NCI-H1105 treated with DMSO at 0.1 percent for 48 hours (cell line): ENCODE measurements at places on chromosomes 1 and 21.

- no peak for DNase-seq
Measured at GRCh38 chr21:30600787-30601186, at the start of gene KRTAP22-1. KRTAP22-1 (plus strand) TSS chr21:30601087.

- DNase-seq = peak; percentile 38
Measured at GRCh38 chr1:62784509-62785365, 805 bp downstream of the ATG4C start.

DNA sequence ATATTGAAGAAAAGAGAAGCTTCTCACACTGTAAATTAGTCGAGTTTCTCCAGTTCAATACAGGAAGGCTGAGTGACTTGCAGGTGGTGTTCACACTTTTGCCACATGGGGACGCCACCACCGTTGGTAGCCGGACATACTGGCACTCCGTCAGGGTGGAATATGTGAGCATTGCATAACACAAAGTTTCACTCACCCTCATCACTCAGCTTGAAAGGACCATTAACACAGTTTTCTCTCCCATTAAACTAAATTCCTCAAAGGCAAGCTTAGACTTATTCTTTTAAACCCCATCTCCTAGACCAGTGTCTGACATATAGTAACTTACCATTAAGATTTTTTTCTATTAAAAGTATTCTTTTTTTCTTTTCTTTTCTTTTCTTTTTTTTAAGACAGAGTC, 105.3 kb upstream of the SERBP1 start:
- DNase-seq = no peak

- DNase-seq = no peak
Measured at GRCh38 chr1:220353229-220354012, 81.2 kb upstream of the RAB3GAP2 start.

- no peak for DNase-seq
Measured at GRCh38 chr1:111733183-111733991, 5.8 kb downstream of the INKA2 start.

- no peak for DNase-seq
Measured at GRCh38 chr1:244242446-244242845, 191.4 kb downstream of the ZBTB18 start.

- no peak for DNase-seq
Measured at GRCh38 chr1:99660496-99660895, 14.6 kb downstream of the PALMD start.

- no peak for DNase-seq
Measured at GRCh38 chr1:219179293-219179692, 5.6 kb downstream of the LYPLAL1 start.

- DNase-seq = peak; percentile 77
Measured at GRCh38 chr1:201559679-201560162, 20.8 kb downstream of the NAV1 start.

GRCh38 chr1:7646981-7647901, 123.9 kb upstream of the VAMP3 start:
- peak; percentile 65 for DNase-seq

GRCh38 chr1:231338270-231339128, at the start of gene SPRTN:
SPRTN (plus strand) TSS chr1:231338293; CDS start chr1:231338384, 91 bp downstream.
- no peak for DNase-seq

DNA sequence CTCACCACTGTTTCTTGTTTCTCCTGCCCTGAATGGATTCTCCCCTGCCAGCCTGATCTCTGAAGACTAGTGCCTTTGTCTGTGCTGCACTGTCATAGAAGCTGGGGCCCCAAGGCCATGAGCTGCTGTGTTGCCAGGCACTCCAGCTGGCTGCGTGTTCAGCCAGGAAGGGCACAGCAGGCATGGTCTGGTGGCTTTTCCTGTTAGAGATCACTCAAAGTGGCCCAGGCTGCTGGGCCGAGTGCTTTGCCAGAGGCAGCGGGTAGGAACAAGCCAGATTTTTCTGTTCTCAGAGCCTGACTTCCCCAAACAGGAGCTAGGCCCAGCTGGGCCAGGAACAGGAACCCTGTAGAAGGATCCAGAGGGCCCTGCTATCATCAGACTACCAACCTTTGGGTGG, 5.2 kb downstream of the ADPRS start:
- DNase-seq = no peak

- no peak for DNase-seq
Measured at GRCh38 chr1:194419721-194420120, 1233.3 kb upstream of the B3GALT2 start.

- DNase-seq = no peak
Measured at GRCh38 chr1:35171579-35171978, 21.4 kb downstream of the SFPQ start.

DNA sequence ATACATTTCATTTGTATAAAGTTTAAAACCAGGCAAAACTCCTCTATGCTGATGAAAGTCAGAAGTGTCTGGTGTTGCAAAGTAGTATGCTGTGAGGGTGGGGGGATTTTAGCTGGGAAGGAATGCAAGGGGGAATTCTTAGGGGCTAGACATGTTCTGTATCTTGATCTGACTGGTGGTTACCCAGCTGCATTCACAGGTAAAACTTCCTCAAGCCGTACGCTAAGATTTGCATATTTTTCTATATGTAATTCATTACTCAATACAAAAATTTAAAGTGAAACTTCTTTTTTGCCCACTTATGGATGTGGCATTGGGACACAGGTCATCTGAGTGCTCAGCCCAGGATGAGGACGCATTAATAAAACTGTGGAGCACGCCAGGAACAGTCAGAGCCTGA, 323.3 kb downstream of the PAPPA2 start:
- no peak for DNase-seq

DNA sequence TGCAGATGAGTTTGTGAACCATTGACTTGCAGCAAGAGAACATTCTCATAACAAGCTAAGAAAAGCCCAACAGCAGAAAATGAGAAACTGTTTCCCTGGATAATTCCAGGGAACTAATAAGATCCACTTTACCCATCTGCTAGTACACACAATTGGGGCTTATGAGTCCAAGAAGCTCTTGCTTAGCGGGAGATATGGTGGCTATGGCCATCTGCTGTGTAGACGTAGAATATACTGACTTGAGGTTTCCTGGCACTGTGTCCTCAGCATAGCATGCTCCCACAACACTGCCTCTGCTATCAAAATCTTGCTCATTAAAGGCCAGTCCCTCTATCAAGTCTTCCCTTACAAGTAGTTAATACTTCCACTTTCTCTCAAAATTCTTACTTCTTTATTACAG, 6.8 kb upstream of the RXRG start:
- no peak for DNase-seq

DNA sequence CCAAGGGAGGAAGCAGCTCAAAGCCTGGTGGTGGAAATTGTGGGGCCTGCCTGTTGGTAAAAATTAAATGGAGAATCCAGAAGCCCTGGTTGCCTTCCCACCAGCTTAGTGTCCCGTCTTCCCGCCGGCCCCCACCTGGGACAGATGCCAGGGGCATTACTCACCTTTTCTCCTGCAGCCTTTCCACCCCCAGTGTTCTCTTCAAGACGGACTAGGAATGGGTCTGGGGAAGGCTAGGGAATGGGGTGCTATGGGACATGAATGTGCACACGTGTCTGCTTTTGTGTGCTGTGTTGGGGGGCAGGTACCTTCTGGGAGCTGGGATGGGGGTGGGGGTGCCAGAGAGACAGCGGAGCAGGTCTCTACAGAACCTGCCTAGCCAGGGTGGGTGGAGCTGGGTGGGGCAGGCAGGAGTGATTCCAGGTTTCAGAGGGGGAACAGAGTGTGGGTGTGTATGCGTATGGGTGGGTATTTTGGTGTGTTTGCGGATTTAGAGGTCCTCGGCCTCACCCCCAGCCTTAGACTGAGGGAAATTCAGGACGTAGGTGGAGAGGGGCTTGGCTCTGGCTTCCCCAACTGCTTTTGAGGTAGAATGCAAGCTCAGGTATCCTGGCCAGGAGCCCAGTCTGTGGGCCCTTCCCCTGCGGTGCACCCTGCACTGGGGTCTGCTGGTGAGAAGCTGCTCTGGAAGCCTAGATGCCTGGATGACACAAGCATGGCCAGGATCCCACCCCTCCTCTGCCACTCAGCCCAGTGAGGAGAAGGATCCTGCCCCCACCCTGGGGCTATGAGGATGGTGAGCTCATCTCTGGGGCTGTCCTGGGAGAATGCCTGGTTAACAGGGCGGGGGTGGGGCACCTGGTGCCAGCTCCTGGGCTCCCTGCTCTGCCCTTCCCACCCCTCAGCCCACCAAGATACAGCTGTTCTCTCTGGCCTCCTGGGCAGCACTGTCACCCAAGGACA, 7.8 kb downstream of the VANGL2 start:
- DNase-seq = no peak

DNA sequence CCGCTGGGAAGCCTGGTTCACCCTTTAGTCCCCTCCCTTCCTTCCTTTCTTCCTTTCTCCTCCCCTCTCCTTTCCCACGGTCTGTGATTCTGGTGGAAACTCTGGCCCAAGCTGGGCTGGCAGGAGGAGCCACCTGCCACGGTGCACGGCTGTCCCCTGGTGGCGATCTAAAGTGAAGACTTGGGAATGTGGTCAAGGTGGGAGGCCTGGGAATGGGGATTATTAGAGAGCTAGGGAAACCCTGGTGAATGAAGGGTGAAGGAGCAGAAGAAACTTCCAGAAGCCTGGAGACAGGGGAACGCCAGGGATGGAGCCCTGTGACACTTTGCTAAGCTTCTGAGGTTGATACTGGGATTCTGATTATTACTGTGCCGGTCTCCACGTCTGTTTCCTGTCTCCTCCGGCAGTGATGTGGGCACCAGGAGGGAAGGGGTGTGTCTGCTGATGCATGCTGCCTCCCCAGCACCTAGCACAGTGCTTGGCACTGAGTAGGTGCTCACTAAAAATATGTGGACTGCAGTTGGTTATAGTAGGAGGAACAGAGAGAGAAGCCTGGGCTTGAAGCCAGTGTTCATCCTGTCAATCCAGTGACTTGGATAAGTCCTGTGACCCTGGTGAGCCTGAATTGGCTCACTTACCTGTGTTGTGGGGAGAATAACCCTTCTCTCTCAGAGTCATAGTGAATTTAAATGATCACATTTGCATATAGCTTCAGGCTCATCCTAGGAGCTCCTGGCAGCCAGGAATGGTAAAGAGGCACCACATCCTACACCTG, 71.2 kb upstream of the NBPF3 start:
- peak; percentile 63 for DNase-seq

- peak; percentile 17 for DNase-seq
Measured at GRCh38 chr1:160078512-160079195, 2.7 kb upstream of the KCNJ9 start.

DNA sequence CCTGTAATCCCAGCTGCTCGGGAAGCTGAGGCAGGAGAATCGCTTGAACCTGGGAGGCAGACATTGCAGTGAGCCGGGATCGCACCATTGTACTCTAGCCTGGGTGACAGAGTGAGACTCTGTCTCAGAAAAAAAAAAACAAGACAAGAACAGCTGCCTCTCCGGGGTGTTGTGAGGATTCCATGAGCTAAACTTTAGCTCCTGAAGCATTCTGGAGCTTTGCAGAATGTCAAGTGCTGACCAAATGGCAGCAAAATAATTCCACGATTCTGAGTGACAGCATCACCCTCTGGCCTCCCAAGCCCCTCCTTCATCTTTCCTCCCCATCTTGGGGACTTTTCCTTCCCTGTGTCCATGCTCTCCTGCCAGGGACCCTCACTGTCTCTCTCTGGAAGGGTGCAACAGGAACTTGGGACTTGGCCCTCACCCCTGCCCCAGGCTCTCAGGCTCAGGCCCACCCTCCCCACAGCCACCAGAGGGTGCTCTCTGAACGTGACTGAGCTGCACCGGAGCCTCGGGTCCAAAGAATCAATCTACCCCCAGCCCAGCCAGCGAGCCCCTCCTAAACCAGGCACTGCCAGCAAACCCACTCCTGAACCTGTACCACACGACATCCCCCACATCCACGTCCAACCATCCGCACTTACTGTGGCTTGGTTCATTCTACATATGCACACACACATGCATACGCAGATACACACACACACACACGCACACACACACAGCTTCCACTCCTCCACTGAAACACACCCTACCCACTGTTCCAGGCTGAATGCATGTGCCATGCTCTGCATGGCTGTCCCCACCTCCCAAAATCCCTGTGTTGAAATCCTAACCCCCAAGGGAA, 45.7 kb downstream of the ACOT7 start:
- no peak for DNase-seq

DNA sequence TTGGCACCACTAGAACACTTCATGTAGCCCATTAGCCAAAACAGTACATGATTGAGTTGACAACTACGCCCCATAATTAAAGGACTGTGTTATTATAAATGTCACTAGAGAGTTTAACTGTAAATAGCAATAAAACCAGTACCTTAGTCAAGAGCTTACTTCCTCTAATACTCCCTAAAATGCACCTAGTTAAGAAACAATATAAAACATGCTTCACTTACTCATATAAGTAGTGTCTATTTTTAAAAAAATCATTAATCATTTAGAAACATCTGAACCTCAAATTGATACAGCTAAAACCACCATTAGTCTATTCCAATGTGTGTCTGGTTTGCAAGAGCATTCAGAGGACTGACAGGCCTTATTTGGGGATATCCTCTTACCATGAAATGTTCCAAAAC, 25.3 kb downstream of the PTP4A2 start:
- DNase-seq = peak; percentile 38

DNA sequence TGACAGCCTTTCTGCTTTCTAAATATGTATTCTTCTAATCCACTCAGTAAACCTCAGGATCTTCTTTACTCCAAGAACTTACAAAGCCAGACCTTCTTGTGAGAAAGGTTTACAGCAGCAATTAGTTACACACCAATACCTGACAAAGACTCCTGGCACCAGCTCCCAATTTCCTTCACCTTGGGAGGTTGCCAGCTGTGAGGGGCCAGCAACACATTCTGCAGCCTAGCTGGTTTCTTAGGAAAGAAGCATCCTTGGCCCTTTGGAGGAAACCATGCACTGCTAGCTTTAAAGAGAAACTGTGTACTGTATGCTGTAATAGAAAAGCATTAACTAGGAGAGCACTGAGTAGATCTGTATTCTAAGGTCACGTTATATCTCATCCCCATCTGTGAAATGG, 10.8 kb downstream of the FYB2 start:
- DNase-seq = peak; percentile 18

- DNase-seq = no peak
Measured at GRCh38 chr1:111818081-111818480, 62.4 kb downstream of the DDX20 start.

DNA sequence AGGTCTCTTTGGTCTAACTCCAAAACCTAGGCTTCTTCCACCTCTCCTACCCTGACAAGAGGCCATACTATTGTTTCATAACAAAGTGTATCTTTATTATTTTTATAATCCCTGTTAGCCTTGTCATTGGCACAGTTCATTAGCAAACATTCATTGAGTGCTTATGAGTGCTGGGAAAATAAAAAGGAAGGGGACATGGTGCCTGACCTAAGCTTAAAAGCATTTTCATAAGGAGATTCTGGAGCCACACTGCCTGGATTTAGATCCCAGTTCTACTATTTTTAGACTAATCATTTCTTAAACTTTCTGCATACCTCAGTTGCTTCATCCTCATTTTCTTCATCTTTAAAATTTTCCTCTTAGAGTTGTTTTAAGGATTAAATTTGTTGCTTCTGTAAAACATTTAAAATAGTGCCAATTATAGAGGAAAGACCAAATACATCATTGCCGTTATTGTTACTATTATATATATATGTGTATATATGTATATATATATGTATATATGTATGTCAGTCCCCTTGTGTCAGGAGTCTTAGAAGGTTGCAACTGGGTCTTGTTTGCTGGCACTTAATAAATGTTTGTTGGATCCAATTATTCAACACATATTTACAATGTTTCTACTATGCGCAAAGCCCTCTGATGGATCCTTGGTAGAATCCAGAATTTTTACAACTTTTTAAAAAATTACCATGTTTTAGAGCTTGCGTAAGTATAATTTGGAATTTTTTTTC, 250.9 kb upstream of the SGIP1 start:
- DNase-seq = no peak

GRCh38 chr1:228340686-228341449, 65.8 kb downstream of the TRIM11 start:
- DNase-seq = peak; percentile 31

GRCh38 chr21:38054334-38054733, 138.1 kb upstream of the KCNJ6 start:
- DNase-seq = peak; percentile 22
